ENCODE measurements at places on chromosomes 3 and 15. TPM values are rescaled to one million over a fixed set of nuclear protein-coding genes. Genes with fewer than 3 reads are reported as not detected.

The POC1A gene
- 3.8 TPM for total RNA-seq

The CYP8B1 gene
- total RNA-seq, result not detected

The CCR3 gene
- not detected for total RNA-seq

The HHATL gene
- not detected for total RNA-seq

The KBTBD13 gene
- not detected for total RNA-seq

The CDHR4 gene
- under 0.01 TPM for total RNA-seq

The HIGD2B gene
- total RNA-seq, result not detected

The SLC24A1 gene
- total RNA-seq, result 2.4 TPM

The ZCWPW2 gene
- 0.74 TPM for total RNA-seq

The ACY1 gene
- 37.9 TPM for total RNA-seq

The RNU6-1 gene
- not detected for total RNA-seq

The EXD1 gene
- not detected for total RNA-seq

The GUCA1C gene
- total RNA-seq, result not detected

The TMOD2 gene
- total RNA-seq, result 6.6 TPM

The HYKK gene
- 2.1 TPM for total RNA-seq

The LRRC2 gene
- total RNA-seq, result 6.0 TPM

The LRRFIP2 gene
- 41.6 TPM for total RNA-seq

The SCAANT1 gene
- total RNA-seq, result not detected

The CNTN4 gene
- 2.9 TPM for total RNA-seq

The GPR156 gene
- total RNA-seq, result 0.37 TPM

The PLSCR2 gene
- not detected for total RNA-seq

The CPNE4 gene
- not detected for total RNA-seq

The GORASP1 gene
- 36.8 TPM for total RNA-seq

The REC114 gene
- not detected for total RNA-seq

The CLDN11 gene
- 563 TPM for total RNA-seq

The CD80 gene
- total RNA-seq, result not detected

The CSK gene
- total RNA-seq, result 17.7 TPM

The RUBCN gene
- 5.6 TPM for total RNA-seq

The RLBP1 gene
- not detected for total RNA-seq

The KLHL6 gene
- under 0.01 TPM for total RNA-seq

The CYP1A1 gene
- 0.71 TPM for total RNA-seq

The GRIP2 gene
- total RNA-seq, result 0.55 TPM

The OXTR gene
- 0.57 TPM for total RNA-seq

The LRRC31 gene
- not detected for total RNA-seq

The P2RY1 gene
- 4.4 TPM for total RNA-seq

The KNG1 gene
- total RNA-seq, result not detected

The EFCC1 gene
- total RNA-seq, result not detected

The SERPINI1 gene
- 1.7 TPM for total RNA-seq

The SMCO1 gene
- not detected for total RNA-seq

The SCAMP5 gene
- 1.6 TPM for total RNA-seq

The IL5RA gene
- not detected for total RNA-seq

The ITIH1 gene
- total RNA-seq, result 0.18 TPM

The OR5K1 gene
- not detected for total RNA-seq

The CXCR6 gene
- 0.28 TPM for total RNA-seq

The FMN1 gene
- 1.0 TPM for total RNA-seq

The KBTBD12 gene
- not detected for total RNA-seq

Data from smooth muscle cell of bladder (primary cell).